ENCODE measurements at places on chromosomes 5 and 9.

- peak; percentile 70 for DNase-seq
Measured at GRCh38 chr5:58740956-58741355, 158.1 kb downstream of the RAB3C start.

DNA sequence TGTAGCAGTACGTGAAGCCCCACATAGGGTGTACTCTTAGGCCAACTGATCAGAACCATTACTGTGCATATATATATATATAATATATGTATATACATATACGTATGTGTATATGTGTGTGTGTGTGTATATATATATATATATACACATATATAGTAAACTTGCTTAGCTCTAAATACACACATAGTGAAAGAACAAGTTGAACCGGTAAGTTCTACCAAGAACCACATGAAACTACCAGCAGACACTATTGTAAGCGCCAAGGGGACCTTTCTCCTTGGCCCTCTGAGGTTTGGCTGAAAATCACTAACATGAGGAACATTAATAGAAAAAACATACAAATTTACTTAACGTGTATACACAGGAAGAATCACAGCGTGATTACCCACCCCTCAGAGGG lies 1.8 kb upstream of the TARS1 start:
- DNase-seq = no peak

DNA sequence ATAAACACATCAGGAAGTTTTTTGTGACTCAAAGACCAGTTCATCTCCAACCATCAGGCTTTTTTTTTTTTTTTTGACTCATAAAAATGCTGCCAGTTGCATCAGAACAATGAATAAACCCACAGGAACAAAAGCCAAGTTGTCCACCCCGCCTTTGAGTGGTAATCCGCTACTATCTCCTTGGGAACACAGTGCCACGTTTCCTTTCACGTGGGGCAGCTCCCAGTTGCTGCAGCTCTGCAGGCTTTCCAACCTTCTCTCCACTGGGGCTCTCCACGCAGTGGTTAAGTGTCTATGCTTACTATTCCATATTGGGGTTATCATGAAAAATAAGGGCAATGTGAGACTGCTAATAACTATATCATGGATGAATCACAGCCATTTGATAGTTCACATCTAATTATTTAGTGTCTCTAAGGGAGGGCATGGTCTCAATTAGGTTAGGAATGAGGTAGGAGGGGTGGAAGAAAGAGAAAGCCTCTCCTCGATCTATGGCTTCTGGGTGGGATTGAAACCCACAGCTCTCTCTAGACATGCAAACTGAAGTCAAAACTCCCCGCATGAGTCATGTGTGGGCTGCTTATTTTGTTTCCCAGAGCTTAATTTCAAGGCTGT lies 55.8 kb upstream of the ACTBL2 start:
- DNase-seq = no peak

GRCh38 chr5:138435943-138436342 lies 2.9 kb upstream of the REEP2 start:
- DNase-seq = no peak

Data from hematopoietic multipotent progenitor cell treated with erythropoietin and hydrocortisone succinate and interleukin-3 and kit ligand, for 8 days (in vitro differentiated cells).